ENCODE measurements at places on chromosomes 2 and 18.

- no peak for DNase-seq
Measured at GRCh38 chr2:203973676-203974075, 37.1 kb downstream of the ICOS start.

GRCh38 chr2:7841751-7842150 lies 840.1 kb upstream of the ID2 start:
- DNase-seq: no peak

DNA sequence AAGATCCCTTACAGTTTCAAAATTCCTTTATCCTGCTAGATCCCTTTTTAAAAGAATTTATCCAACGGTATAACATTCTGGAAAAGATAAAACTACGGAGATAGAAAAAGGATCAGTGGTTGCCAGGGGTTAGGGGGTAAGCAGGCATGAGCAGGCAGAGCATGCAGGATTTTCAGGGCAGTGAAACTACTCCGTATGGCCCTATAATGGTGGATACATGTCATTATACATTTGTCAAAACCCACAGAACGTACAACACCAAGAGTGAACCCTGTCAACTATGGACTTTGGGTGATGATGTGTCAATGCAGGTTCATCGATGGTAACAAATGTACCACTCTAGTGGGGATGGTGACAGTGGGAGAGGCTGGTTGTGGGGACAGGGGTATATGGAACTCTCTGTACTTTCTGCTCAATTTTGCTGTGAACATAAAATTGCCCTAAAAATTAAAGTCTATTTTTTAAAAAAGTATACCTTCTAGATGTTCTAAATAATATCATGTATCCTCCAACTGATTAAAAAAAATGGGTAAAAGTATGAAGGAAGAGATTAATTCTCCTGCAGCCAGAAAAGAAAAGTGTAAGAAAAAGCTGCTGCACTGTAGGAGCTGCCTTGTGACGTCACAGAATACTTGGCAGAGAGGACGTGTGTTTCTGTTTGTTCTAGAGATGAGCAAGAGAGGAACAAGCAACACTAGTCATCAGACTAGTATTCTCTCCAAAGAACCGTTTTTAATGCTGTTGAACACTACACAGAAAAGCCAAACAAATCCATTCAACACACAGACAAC lies 23.6 kb downstream of the ANKRD44 start:
- DNase-seq: peak; percentile 31

DNA sequence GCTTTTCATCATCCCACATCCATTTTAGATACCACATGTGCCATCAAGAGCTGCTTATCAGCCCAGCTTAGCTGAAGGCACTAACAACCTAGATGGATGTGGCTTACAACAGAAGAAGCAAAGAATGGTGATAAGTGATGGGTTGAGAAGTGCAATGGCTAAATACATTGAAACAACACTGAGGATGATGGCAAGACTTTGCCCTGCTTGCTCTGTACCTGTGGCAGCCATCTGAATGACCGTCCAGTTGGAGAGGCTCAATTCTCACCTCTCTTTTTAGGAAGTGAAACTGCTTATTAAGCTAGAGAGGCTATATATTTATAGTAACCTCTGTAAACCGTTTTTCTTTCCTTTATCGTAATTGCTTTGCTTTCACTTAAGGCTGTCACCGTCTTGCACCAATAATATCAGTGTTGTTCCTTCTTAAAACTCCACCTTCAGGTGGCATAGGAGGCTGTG lies 5.7 kb downstream of the GPATCH11 start:
- DNase-seq: no peak

- DNase-seq: no peak
Measured at GRCh38 chr2:12652723-12653122, 64.0 kb upstream of the TRIB2 start.

DNA sequence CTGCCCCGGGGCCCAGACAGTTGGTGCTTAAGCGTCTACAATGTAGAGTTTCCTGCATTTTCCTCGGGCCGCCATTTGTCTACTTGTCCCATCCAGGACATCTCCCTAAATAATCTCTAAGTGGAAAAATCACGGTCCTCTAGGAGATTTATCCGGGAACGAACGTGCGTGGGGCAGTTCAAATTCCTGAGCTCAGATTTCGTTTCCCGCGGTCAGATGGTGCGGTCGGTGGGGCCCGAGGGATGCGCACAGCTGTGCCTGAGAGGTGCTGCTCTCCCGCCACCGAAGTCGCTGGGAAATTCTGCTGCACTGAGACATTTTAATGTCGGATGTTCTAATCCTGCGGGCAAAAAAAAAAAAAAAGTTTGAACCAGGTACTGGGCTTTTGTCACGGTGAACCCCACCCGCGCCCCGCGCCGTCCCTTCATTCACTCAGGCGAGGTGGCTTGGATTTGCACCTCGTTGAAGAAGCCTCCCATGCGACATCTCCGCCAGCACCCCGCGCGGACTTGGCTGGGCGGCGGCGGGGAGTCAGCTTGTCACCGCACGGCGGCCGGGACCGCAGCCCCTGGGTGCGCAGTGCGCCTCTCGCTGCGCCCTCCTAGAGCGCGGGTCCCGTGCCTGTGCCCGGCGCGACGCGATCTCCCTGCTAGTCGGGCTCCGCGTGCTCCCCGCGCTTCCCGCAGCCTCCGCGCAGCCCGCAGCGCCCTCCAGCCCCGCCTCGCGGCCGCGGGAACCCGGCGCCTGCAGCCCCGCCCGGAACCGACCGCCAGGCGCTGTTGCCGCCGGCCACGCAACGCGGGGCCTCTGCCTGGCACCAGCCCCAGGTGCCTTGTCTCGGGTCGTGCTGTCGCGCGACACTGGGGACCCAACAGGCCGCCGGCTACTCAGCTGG lies 191.9 kb upstream of the TCF4 start:
- DNase-seq: no peak

GRCh38 chr18:58858591-58859468 lies 5.8 kb upstream of the ZNF532 start:
- no peak for DNase-seq

DNA sequence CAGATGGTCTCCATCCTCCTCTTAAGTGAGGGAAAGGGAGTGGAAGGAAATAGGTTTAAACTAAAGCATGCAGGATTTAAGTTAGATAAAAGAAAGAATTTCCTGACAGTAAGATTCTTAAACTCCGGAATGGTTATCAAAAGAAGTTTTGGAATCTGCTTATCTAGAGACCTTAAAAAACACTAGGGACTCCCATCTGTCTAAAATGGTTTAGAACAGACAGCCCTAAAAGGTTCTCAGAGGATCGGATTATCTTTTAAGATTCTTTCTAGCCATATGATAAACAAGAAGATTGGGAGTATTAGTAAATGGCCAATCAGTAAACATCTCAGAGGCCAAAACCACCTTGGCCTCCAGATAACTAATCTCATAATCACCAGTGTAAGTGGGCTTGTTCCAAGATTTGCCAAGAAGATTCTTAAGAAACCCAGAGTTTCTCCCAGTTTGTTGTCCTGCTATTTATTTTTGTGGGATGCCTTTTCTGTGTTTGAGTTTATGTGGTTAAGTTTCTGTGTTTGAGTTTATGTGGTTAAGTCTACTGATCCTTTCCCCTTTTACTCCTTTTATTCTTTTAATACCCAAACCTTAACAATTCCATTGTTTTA lies 314.9 kb upstream of the NRP2 start:
- no peak for DNase-seq

GRCh38 chr2:101026253-101026701 lies 24.2 kb downstream of the RPL31 start:
- DNase-seq: no peak

- DNase-seq: no peak
Measured at GRCh38 chr18:34866739-34867138, 156.6 kb downstream of the DTNA start.

DNA sequence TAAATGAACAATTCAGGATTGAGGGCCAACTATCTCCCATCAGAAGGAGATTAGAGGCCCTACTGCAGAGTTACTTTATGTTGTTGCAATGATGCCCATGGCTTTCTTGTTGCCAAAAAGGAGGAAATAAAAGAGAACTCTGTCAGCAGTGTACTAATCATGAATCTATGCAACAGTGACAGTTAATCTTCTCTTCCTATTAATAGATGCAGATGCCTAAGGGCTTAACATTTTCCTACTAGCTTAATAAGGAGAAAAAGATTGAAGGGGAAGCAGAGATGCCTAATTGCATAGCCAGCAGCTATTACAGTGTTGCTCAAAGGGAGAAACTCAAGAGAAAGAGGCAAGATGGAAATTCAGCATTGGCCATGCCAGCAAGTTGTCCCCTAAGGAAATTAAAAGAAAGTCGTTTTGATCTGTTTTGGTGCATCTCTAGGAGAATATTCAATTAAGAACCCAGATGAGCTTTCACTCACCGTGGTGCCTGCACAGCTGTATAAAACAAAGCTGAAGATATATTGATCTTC lies 107.1 kb upstream of the KCNJ3 start:
- DNase-seq: no peak

DNA sequence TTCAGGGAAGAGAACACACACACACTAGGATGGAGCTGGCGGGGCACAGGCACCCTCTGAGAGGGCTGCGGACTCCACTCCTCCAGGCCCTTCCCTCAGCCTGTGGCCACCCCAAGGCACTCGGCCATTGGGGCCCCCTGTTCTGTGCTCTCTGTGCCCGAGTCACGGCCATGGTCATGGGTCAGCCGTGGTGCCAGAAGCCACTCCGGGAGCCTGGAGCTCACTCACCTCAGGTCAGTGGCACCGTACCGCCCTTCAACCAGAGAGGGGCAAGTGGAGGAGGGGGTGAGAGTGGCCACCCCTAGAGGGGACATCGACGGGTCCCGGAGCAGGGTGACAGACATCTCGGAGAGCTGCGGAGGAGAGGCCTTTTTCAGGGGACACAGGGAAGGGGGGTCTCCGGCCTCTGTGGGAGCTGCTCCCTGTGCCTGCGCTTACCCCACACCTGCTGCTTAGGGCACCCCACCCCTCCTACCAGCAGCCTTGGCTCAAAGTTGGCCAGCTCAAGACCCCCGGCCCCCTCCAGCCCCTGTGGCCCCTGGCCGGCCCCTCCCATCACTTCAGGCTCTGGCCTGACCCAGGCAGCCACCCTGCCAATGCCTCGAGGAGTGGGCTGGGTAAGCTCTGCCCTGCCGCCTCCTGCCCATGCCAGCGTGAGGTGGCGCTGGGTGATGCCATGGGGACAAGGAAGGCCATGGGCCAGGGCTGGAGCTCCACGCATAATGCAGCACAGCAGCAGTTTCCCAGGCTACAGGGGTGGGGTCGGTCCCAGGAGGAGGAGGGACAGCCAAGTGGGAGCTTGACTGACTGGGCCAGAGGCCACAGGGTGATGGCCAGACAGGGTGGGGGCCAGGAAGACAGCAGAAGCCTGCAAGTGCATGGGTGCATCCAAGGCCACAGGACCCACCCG lies 29.3 kb downstream of the AQP12A start:
- DNase-seq: no peak

DNA sequence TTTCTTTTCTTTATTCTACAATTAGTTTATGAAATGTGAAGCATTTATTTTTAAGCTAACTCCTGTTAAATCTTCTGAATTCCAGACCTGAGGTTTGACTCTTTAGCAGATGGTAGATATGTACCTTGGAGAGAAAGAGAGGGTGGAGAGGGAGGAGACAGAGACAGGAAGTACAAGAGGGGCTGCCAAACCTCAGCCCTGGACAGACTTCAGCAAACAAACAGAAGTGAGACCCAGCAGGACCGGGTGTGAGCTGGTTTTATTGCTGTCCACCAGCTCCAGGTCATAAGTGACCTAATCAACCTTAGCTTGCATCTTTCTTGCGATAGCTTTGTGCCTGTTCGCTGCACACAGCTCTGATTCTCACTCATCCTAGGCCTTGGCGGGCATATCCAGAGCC lies 168.6 kb downstream of the CNTNAP5 start:
- DNase-seq: no peak

GRCh38 chr2:107808959-107809358 lies 17.7 kb upstream of the RGPD4 start:
- DNase-seq: no peak

DNA sequence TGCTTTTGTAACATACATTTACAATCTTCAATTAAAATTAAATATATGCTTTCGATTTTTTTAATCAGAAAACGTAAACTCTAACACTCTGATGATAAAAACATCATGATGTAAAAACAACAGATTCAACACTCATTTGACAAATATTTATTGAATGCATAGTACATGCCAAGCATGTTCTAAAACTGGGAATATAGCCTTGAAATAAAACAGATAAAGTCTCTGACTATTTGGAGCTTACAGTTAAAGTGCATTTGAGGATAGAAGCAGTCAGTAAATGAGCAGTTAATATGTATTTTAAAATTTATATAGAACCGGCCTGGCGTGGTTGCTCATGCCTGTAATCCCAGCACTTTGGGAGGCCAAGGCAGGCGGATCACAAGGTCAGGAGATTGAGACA lies 47.8 kb downstream of the TMX3 start:
- DNase-seq: no peak

- no peak for DNase-seq
Measured at GRCh38 chr2:630451-631320, 46.5 kb downstream of the TMEM18 start.

DNA sequence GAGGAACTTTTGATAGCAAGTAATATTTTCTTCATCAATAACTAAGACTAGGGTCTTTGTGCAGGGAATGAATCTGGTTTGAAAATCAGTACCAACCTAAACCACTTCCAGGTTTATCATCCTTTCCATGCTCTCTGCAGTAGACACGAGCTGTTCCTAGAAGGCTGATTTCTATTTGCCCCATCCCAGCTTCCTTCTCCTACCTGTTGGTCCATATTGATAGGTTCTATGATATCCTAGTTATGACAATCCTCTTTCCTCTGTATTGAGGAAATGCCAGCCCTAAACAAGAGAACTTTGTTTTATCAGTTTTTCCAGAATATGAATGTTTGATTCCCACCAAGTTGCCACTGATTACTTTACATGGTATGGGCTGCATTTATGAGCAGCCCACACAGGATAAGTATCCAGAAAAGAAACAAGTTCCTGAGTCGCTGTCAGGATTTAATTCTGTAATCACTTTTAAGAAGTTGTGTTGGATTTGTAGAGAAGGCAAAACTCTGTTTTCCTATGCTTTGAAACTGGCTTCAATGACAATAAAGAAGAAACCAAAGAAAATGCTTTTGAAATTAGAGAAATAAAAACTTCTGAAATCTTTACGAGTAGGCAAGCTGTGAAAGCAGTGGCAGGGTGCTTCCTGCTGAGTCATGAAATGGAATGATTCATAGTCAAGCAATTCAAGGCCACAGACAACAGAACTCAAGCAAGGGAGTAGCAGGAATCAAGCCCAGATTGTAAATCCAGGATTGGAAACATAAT lies 37.3 kb upstream of the TANK start:
- no peak for DNase-seq

GRCh38 chr2:106143495-106144215 lies 50.4 kb downstream of the UXS1 start:
- no peak for DNase-seq

DNA sequence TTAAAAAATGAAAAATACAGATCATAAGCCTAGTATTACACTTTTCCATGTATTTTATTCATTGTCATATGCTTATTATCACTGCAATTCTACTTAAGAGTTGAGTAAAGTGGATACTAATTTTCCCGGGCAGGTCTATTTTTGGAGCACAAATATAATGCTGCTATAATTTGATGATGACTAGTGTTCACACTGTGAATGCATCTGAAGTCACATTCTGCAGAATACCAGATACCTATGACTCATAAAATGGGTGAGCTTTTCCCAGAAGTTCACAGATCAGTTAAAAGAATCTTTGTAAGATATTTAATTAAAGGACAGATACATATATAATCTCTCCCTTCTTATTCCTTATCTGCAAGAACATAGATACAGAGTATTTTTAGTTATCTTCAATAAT lies 79.8 kb upstream of the MC4R start:
- no peak for DNase-seq
